Prostate gland (tissue), 2 donors: ENCODE measurements at places on chromosomes 5 and 9. TPM values are rescaled to one million over a fixed set of nuclear protein-coding genes. Genes with fewer than 3 reads are reported as not detected.

DNA sequence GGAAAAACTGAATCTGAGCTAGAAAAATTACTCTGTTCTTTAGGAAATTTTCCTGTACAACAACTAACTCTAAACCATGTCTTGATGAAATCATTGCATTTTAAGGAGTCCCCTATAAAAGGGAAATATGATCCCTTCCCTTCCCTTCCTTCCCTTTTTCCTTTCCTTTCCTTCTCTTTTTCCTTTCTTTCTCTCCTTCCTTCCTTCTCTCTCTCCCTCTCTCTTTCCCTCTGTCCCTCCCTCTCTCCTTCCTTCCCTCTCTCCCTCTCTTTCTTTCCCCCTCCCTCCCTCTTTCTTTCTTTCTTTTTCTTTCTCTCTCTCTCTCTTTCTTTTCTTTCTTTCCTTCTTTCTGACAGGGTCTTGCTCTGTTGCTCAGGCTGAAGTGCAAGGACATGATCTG is 42.2 kb upstream of the MYO10 start:
- DNase-seq, result no peak

Gene ARRDC1
- total RNA-seq, result 126 TPM

Gene PCSK5
- total RNA-seq, result 32.2 TPM

Gene AFAP1L1
- 8.4 TPM for total RNA-seq

DNA sequence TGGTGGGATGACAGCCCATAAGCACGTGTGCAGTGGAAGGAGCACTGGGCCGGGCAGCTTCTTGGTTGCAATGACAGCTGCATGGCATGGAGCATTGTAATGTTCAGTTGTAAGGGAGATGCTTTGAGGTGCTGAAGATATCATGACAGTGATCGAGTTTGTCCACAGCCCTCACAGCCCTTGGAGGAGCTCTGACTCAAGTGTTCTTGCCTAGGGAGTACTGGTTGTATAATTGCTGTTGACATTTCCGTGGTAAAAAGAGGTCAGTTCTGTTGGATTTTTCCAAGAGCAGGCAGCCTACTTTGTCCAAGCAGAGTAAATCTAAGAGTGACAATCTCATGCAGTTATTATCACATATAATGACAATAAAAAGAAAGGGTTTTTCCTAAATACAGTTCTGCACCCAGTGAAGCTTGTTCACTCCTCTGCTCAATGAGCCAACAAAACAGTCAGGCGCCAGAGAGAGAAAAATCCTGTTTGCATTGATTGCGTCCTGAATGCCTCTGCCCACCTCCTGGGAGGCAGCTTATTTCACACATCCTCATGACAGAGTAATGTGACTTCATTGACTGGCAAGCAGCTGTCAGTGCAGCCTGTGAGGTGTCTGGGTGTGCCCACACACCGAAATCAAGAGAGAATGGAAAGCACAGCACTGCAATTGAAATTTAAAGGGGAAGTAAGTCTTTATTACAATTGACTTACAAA is 248.0 kb downstream of the NTRK2 start:
- no peak for DNase-seq

Gene BTNL3
- not detected for total RNA-seq

DNA sequence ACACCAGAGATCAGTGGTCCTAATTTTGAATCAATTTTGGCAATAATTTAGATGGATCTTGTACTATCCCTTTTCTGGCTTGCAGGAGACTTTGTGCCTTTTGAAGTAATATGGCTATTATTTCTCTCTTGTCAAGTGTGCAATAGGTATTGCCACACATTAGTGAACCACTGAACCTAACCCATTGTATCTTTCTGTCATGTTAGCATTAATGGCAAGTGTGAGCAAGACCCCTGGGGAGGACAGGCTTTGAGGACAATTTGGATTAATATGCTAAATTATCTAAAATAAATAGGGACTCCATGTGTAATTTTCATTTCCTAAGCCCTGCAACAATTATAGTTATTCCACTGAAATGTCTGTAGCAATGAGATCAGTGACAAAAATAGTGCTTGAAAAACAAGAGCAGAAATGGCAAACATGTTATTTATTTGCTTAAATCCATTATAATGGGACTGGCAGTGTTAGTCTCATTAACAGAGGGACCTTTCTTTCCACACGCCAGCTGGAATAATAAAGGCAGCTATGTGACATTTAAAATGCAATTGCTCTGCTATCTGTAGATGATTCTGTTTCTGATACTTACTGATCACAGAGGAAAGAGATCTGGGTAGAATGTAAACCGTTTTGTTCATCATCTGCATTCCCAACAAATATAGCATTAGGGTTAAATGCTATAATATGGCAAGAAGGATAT is 753.3 kb upstream of the ZNF608 start:
- no peak for DNase-seq

Gene SOWAHA
- total RNA-seq, result 4.1 TPM
